ENCODE measurements at places on chromosomes 4 and X.

- DNase-seq, result no peak
Measured at GRCh38 chr4:53128706-53129357, 237.0 kb downstream of the SCFD2 start.

- no peak for DNase-seq
Measured at GRCh38 chr4:47468706-47469365, 5.3 kb upstream of the COMMD8 start.

DNA sequence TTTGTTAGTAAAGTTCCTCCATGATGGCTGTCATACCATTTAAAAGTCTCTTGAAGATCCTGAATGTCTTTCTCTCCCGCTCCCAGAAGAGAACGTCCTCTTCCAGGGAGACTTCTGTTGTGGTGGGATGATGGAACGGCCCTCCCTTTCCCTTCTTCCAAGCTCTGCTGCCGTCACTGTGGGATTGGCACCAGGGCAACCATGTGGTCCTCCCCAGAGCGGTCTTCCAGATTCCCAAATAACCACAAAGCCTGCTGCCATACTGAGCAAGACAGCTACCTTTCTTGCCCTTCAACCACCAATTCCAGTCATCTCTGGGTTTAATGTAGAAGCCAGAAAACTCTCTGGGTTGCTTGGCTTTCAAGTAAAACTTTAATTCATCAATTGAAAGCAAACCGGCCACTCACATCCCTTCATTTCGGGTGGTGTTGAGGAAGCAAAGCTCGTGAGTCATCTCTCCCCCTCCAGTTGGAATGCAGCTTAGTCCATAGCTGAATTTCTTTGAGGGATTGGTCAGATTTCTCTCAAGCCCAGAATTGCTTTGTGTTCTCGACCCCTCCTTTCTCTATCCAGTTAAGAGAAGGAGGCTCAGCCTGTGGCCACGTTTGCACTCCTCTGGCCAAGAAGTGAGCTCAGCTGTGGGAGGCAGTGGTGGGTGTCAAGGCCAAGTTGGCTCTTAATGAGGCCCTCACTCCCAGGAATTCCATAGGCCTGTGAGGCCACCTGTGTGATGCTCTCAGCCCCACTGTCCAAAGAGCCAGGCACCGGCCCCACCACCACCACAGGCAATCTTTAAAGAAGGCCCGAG lies 36.9 kb downstream of the FHDC1 start:
- DNase-seq, result peak; percentile 87

DNA sequence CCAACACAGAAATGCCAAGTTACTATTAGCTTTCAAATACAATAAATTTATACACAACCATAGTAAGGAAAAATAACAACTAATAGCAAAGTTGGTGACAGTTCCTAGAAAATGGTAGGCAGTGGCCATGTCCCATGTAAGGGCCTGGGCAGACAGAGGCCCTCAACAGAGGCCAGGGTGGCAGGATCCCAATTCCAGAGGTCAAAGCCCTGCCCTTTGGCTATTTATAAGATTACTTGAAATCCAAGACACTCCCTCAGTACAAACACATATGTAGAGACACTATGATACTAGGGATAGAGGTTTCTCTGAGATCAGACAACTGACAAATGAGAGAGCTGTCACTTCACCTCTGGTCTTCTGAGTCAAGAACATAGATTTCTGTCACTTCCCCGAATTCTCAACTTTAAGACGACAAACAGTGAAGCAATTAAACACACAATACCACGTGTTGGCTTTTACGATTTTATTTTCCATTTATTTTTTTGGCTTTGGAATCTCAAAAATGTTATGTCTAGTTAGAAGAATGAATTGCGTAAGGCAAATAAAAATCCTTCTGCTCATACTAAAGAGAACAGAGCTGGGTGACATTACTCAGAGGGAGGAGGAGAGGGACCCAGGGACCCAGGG lies 16.3 kb upstream of the MAOB start:
- no peak for DNase-seq

- DNase-seq, result no peak
Measured at GRCh38 chrX:153030801-153031200, 25.5 kb upstream of the PNMA3 start.

DNA sequence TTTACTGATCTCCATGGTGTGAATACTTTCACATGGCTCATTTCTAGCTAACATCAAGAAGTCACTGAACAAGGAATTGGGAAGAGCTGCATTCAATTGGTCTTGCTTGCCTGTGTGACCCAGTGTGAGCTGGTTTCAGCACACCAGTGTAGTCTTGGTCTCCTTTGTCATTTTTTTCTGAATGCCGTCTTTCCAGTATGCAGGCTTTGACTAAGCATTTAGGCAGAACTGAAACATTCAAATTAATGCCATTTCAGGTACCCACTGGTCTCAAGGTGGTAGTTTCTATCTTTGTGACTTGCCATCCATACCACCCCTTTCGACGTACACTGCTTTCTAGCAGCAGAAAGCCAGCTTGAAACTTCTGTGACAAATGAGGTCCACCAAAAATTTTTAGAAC lies 550.5 kb upstream of the BOD1L1 start:
- DNase-seq, result no peak

All from H4 (cell line).